ENCODE measurements at places on chromosomes 13 and 19.
A peak's percentile ranks its signal among the peaks of the same experiment; 100 is the strongest.

GRCh38 chr13:32515246-32515645 lies 23.3 kb downstream of the N4BP2L2 start:
- no peak for DNase-seq

- no peak for DNase-seq
Observed at GRCh38 chr19:51594774-51595109, 23.7 kb downstream of the ZNF175 start.

DNA sequence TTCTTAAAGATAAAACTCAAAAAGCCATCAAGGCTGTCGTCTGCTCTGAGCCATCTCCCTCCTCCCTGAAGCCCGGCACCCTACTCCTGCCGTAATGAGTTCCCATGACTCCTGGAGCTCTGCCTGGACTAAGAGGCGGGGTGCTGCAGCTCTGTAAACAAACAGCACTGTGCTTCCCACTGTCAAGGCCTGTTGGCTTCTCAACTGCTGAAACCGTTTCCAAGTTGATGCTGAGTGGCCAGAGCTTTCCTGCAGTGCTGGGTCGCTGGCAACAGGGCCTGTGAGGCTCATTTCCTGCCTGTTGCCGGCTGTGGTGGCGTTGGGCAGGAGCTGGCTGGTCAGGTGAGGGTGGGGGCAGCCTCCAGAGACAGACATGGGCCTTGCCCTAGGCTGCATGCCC lies 26.7 kb upstream of the ISYNA1 start:
- DNase-seq = no peak

GRCh38 chr19:6862673-6863078 lies 24.7 kb upstream of the ADGRE1 start:
- peak; percentile 73 for DNase-seq

DNA sequence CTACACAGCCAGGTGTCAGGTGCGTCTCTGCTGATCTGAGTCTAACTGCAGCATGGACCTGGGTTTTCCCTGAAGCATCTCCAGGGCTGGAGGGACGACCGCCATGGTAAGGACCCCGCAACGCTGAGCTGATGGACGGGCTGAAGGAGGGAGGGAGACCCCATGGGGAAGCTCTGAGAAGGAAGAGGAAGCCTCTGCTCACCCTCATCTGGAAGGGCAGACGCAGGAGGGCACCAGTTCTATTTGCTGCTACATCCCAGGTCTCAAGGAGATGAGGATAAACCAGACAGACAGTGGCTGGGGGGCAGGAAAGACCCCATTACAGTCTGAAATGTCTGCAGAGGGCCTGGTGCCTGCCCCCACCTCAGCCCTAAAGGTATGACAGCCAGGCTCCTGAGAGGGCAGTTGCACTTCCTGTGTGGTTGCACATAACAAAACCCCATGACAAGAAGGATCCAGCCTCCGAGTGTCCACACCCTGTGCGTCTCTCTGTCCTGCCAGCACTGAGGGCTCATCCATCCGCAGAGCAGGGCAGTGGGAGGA lies at the start of gene LILRA2:
Gene LILRA2 (plus strand): TSS at position 461 of the 543 bp plus-strand sequence. CDS start 89 bp downstream, outside the sequence.
- DNase-seq = no peak

DNA sequence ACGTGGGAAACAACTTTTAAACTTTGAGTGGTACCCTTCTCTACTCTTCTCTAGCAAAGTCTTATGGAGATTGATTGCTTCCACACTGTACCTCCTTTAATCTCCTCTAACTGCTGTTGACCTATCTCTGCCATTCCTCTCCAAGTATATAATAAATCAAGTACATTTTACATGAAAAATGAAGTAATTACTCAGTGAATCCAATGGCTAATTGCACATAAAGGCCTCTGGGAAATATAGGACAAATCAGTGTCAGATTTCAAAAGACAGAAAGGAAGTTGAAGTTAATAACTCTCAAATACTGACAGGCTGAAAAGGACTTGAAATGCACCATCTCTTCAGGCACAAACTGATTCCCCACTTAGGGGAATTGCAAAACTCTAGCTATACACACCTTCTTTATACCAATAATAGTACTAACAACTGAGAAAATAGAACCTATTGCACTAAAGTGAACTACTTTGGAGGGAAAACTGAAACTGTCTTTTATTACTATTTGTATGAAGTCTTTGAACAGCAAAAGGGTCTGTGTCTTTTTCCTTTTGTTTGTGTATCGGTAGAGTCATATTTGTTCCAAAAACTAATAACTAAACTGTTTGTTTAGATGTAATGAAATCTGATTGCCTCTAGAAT lies 701.1 kb downstream of the PCDH9 start:
- peak; percentile 20 for DNase-seq

GRCh38 chr13:45208132-45208531 lies 7.3 kb upstream of the KCTD4 start:
- DNase-seq = no peak

- DNase-seq = peak; percentile 66
Observed at GRCh38 chr13:26019881-26020870, 31.6 kb downstream of the SHISA2 start.

- peak; percentile 97 for DNase-seq
Observed at GRCh38 chr13:41311406-41312175, 524 bp downstream of the NAA16 start.

GRCh38 chr13:79404361-79404760 lies 1.7 kb downstream of the RBM26 start:
- DNase-seq = no peak

GRCh38 chr19:10748927-10749434 lies 31.1 kb downstream of the DNM2 start:
- no peak for DNase-seq

DNA sequence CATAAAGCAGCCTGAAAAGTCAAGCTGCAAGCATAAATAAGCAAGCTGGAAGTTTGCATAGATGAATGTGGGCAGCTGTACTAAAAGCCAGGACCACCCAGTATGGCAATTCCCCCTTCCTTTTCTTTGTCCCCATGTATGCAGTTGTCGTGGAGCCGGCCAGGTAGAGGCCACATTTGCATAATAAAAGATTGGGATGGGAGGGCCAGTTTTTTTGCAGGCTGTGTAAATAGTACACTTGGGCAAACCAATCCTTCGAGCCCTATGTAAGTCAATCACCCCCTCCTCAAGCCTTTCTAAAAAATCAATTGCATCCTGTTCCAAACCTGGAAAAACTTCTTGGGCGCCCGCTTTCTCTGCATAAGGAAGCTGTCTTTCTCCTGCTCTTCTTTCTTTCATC lies 13.1 kb upstream of the ZNF99 start:
- DNase-seq = no peak

DNA sequence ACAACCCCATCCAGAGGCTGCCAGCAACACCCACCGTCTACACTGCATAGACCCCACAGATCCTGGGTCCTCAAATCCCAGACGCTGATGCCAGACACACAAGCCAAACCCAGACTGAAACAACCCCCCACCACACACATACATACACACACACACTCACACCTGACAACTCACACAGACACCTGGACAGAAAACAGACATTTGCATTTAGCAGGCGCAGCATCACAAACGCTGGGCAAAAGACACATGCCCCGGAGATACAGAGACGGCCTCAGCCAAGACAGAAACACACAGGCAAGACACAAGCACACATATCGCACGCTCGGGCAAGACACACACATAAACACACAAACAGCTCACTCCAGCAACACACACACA lies 1.3 kb downstream of the BBC3 start:
- peak; percentile 52 for DNase-seq

DNA sequence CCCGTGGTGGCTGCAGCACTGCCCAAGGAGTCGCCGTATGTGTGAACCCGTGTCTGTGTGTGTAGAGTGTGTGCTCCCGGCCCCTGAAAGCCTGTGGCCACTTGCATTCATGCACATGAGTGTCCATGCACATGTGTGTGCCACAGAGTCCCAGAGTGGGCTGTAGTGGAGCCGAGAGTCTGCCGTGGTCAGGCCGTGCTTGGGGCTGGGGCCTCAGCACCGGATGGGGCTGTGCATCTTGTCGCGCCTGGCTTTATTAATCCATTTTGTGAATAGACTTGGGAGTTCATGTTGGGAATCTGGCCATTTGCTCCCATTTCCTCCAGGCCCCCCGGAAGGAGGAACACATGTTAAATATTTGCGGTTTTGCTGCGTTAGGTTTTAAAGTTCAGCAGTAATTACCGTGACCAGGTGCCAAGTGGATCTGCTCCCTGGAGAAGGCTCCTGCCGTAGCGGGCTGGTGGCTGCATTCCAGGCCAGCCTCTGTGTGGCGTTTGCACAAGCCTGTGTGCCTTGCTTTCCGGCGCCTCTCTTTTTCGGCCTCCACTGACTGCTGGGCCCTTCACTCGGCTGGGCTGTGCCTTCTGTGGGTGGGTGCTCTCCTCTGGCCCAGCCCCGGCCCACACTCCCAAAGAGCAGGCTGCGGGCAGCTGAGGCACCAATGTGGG lies 69.2 kb upstream of the KCTD15 start:
- DNase-seq = no peak

DNA sequence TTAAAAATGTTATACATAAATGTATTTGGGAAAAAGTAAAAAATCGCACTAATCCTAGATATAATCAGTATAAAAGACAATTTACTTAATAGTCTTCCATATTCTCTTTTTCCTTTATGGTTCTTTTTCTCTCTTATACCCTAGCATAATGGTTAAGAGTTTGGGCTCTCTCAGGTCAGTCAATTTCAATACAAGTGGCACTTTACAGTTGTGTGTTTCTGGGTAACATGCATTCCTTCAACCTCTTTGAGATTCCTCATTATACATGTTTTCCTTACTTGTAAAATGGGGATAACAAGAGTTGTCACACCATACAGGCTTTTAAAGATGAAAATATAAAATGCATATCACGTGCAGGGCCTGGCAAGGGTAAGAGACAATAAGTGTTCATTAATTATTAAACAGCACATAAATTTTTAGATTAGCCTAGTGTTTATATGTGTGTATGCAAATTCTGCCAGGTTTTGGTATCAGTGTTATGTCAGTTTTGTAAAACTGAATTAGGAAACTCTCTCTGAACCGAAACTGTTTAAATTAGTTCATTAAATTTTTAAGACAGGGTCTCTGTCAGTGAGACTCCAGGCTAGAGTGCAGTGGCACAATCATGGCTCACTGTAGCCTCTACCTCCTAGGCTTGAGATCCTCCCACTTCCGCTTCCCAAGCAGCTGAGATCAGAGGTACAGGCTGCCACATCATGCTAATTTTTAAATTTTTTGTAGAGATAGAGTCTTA lies 49.8 kb downstream of the ELF1 start:
- no peak for DNase-seq

DNA sequence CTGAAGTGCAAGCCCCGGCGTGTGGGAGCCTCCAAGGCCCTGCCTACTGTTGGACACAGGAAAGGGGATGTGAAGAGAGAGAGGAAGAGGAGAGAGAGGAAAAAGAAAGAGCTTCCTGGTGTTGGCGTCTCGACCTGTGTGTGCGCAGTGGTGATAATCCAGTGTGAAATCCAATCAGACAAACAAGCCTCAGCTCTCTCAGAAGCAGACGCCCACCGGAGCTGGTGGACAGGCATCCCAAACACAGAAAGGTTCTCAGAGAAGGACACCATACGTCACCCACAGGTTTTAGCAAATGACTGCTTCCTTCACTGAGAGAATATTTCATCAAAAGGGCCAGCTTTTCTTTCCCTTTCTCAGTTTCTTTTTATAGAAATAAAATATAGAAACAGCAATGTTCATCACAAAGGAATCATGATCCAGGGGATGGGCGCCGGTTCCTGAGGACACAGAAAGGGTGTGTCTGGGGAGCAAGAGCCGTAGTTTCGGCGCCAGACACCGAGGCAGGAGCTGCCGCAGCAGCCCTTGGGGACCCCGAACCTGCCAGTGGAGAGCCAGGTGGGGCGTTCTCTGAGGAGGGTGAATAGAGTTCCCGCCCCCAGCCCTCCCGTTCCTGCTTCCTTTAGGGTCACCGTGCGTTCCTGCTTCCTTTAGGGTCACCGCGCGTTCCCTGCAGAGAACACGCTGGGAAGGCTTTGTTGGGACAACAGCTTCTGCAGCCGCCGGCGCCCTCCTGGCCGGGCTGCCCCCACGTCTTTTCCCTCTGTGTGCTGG lies 145.8 kb upstream of the SOX1 start:
- no peak for DNase-seq

- DNase-seq = no peak
Observed at GRCh38 chr13:81395368-81395767, 1054.4 kb upstream of the SPRY2 start.

- DNase-seq = no peak
Observed at GRCh38 chr19:17762505-17763229, 11.4 kb downstream of the FCHO1 start.

GRCh38 chr13:74145249-74145975 lies 11.2 kb upstream of the KLF12 start:
- DNase-seq = peak; percentile 27

DNA sequence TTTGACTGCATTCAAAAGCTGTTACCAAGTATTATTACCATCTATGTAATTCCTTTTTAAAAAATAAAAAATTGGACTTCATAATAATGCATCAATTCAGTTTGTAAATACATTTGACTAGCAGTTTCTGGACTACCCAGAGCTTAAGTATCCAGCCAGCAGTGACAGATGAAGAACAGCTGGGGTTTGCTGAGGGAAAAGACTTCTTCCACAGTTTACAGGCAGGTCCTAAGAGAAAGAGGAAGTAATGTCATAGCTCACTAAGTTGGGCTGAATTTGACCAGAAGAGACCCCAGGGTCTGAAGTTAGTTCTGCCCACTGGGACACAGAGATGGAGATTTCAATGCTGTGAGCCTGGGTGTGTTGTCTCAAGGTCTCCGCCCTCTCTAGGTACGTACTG lies 96.4 kb downstream of the MBNL2 start:
- no peak for DNase-seq

- DNase-seq = no peak
Observed at GRCh38 chr13:105991131-105991530, 544.3 kb downstream of the EFNB2 start.

- DNase-seq = peak; percentile 87
Observed at GRCh38 chr19:23116802-23117571, at the start of gene ZNF730. ZNF730 (plus strand) TSS chr19:23117025; CDS start chr19:23117174, 149 bp downstream.

- no peak for DNase-seq
Observed at GRCh38 chr13:100108913-100109507, 20.1 kb downstream of the PCCA start.

- no peak for DNase-seq
Observed at GRCh38 chr13:75986818-75987217, 350.7 kb downstream of the LMO7 start.

- peak; percentile 53 for DNase-seq
Observed at GRCh38 chr19:46621191-46622117, 3.4 kb downstream of the PTGIR start.

DNA sequence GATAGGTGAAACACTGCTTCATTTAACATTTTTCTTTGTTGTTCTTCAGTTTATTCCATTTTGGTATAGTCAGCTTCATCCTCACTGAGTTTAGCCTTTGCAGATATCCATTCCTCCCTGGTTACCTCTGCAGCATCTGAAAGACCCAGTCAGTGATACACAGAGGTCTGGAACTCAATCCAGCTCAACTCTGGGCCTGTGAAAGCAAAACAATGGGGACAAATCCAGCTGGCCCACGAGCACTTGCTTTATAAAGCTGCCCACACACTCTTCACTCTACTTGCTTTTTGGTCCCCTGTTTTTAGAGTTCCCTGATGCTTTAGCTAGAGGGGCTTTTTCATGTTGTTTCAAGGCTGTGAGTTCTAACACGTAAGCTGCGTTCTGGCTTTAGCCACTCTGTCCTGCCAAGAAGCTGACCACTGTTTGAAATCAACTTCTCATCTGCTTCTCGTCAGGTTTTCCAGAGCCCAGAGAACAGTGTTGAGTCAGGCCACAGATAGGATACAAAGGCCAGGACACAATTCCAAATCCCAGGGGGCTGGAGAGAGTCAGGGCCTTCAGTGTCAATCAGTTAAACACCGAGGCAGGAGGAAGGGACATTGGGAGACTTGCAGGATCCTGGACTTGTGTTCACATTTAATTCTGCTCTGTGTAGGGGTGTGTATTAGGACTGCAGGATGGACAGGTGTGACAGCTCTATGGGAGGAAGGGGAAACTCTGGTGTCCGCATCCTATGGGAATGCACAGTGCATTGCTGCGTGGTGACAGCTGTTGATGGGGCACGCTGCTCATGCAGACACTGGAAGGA lies 83.5 kb upstream of the RNF113B start:
- no peak for DNase-seq
